Stimulated activated CD4-positive, alpha-beta T cell treated with anti-CD3 and anti-CD28 coated beads, Interleukin-12 subunit alpha, Interleukin-12 subunit beta, amount 100 ng/mL, for 4 hours (primary cell): ENCODE measurements at places on chromosomes 5 and 9.

GRCh38 chr9:8651846-8652215, 852.3 kb upstream of the DMAC1 start:
- DNase-seq = no peak

GRCh38 chr5:131974622-131974955, 29.1 kb upstream of the MEIKIN start:
- no peak for DNase-seq

GRCh38 chr5:40599676-40600075, 80.0 kb upstream of the PTGER4 start:
- DNase-seq = no peak

- no peak for DNase-seq
Measured at GRCh38 chr5:76920491-76920890, 32.4 kb upstream of the CRHBP start.

DNA sequence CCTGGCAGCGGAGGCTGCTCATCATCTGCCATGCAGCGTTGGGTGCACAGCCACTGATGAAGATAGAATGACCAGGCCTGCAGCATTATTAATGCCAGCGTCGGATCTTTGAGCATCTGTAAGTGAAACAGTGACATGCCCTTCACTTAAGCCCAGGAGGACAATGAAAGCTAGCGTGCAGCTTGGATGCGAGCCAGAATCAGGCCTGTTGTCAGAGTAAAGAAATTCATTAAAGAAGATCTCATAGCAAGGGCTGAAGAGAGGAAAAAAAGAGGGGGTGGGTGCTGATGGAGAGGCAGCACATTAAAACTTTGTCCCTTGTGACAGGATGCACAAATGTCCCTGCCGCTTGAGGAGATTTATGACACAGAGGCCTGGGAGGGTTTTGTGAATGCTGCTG, 186.1 kb upstream of the MAST4 start:
- no peak for DNase-seq

GRCh38 chr5:14286007-14286406, 142.9 kb downstream of the TRIO start:
- DNase-seq = no peak

DNA sequence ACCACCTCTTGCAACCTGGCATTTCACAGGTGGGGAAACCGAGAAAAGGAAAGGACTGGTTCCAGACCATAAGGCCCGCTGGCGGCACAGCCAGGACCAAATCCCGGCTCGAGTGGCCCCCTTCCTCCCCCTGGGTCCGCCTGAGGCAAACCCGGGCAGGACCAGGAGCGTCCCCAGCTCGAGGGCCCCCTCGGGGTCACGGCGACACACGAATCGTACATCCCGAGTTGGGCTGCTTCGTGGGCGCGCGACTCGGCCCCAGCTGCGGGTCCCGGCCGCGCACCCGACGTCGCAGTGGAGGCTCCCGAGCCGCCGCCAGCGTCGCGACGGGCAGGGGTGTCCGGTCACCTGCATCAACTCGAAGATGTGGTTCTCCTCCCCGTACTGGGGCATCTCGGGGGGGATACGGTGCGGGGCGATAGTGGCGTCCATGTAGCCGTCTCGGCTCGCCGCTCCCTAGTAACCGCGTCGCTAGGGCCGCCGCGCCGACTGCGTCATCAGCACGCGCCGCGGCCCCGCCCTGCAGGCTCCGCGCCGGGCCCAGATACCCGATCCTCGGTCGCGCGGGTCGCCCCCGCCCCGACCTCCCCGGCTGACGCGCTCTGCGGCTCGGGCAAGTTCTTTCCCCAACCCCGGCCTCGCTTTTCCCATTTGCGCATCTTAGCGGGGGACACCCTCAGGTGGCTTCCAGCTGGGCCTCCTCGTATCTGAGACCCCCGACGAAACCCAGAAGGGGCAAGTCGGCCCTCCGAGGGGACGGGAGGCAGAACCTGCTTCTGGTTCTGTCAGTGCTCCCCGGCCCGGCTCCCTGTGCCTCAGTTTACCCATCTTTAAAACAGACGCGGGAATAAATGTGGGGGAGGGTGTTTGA, at the start of gene AK8:
Gene AK8, minus strand, starts transcription at position 461 of the 871 bp plus-strand sequence. Its CDS starts 29 bp downstream, at position 432.
- DNase-seq = peak; percentile 75

GRCh38 chr5:6359555-6360322, 18.6 kb downstream of the MED10 start:
- no peak for DNase-seq

- DNase-seq = no peak
Measured at GRCh38 chr9:72813544-72813943, 139.3 kb downstream of the ALDH1A1 start.

GRCh38 chr5:78473751-78474150, 113.3 kb downstream of the SCAMP1 start:
- DNase-seq = no peak

- peak; percentile 35 for DNase-seq
Measured at GRCh38 chr9:35690614-35691333, 1.0 kb upstream of the TPM2 start.
